ENCODE measurements at places on chromosomes 6 and 20.

- DNase-seq, result no peak
Measured at GRCh38 chr6:99309557-99309956, 39.9 kb downstream of the FAXC start.

- no peak for DNase-seq
Measured at GRCh38 chr6:148430897-148431296, 88.3 kb downstream of the SASH1 start.

DNA sequence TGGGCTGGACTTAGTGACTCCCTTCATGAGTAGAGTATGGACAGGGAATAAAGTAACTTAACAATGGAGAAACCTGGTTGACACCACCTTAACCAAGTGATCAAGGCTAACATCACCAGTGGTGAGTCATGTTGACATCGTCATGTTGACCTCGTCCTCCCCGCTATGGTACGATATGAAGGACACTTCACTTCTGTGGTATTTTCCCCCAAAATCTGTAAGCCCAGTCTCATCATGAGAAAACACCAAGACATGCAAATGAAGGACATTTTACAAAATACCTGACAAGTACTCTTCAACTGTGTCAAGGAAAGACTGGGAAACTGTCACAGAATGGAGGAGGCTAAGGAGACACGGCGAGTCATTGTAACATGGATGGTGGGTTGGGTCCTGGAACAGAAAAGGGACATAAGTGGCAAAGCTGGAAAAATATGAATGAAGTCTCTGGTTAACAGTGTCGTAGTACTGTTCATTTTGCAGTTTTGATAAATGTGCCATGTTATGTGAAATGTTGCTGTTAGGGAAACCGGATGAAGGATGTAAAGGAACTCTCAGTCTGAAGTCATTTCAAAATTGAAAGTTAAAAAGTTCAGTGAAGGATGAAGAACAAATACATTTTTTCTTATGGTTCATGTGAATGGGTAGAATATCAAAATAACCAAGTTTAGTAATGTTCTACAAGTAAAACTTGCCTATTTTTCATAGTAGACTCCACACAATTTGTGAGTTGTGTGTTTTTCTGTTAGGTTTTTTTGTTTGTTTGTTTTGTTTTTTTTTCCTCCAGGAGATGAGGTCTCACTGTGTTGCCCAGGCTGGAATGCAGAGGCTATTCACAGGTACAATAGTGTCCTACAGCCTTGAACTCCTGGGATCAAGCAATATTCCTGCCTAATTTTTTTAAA is 247.5 kb downstream of the TMEM242 start:
- no peak for DNase-seq

- DNase-seq, result peak; percentile 58
Measured at GRCh38 chr20:57309544-57310115, 20.0 kb upstream of the SPO11 start.

DNA sequence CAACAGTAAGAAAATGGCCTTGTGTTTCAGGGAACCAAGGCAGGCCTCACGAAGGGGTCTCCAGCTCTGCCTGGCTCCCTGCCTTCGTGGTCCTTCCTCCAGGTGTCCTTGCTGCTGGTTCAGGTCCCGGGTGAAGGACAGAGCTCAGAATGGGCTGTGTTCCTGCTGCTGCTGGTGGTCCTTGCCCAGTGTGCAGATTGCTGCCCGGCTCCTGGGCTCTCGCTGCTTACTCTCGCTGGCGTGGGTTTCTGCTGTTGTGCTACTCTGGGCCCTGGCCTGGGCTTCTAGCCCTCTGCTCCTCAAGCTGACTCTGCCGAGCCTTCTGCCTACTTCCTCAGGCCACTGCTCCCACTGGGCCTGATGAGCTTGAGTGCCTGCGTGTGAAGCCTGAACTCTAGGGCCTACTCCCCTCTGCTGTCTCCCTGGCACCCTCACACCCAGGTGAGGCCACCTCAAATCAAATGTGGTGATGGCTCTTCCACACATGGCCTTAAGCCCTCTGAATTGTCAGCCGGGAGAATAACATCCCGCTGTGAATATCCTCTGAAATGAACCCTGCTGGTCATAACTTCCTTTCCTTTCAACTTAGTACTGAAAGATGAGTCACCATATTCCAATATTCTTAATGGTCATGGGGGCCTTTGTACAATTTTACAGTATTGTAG is 171.6 kb downstream of the FOXC1 start:
- DNase-seq, result no peak

DNA sequence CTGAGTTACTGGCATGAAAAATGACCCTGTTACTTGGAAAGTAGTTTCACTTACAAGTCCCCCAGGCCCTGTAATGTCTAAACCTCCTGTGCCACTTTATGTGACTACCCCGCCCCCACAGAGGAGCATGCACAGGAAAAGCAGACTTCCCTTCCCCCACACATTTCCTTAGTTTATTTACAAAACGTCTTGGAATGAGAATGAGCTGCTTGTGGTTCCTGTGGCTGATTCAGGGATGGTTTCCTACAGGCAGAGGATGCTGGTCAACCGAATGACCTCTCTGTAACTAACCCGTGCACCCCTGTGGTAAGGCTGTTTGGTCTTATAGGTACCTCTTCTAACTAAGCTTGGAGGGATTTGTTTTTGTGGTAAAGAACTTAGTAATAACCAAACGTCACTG is 28.5 kb downstream of the RSPO3 start:
- DNase-seq, result no peak

GRCh38 chr6:117264692-117265409 is 507 bp upstream of the VGLL2 start:
- DNase-seq, result no peak

GRCh38 chr6:136723780-136724179 is 68.5 kb downstream of the MAP3K5 start:
- DNase-seq, result no peak

DNA sequence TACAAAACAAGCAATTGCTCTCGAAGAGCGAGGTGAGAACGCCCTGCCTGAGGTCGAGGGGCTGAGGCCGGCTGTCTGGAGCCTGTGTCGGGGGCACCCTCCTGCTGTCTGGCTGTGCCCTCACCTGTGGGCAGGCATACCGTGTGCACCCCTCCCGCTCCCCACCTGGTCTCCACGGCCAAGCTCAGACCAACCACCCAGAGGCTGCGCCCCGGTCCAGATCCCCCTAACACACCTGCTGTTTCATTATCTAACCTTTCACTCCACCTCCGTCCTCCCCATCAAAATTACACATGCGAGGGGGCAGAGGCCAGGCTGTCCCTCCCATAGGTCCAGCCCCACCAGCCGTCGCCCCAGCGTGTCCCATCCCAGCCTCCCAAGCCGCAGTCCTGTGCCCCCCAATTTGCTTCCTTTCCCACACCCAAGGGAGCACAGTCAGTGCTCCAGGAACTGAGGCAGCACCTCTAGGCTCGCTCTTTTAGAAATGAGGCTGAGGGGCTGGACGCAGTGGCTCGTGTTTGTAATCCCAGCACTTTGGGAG is 35.2 kb downstream of the NTSR1 start:
- no peak for DNase-seq

DNA sequence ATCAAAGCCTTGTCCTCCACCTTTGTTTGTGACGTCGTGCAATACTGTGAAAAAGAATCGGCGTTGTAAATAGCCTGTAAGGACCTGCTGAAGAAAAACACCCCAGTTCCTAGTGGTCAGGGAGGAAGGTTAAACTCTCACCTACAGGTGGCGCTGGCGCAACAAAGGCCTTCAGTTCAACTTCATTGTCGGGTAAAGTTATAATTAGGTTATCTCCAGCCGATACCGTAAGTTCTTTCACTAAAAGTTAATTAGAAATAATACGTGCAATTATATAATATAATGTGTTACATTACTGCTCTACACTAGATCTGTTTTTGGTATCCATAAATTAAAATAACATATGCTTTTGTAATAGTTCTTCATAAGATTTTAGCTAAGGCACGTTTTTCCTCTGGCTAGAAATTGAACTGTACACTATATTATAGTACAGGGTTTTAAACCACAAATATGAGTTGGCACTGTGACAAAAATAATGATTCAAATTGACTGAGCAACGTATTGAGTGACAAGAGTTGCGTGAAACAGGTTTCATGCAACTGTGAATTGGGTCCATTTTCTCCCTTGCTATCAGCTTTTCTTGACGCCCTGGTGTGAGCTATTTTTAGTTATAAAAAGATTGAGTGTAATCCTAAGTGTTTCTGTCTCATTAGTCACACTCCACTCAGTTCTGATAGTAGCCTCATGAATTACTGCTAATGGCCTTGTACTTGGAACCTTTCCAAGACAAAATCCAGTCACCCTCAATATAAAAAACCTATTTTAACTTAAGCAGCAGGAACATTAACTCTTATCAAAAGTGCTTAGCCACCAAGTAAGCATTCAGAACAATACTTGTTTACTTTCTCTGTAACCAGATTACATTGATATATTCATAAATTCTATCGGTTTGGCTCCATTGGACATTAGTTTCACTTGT is 62.3 kb downstream of the KIAA0319 start:
- DNase-seq, result peak; percentile 77

DNA sequence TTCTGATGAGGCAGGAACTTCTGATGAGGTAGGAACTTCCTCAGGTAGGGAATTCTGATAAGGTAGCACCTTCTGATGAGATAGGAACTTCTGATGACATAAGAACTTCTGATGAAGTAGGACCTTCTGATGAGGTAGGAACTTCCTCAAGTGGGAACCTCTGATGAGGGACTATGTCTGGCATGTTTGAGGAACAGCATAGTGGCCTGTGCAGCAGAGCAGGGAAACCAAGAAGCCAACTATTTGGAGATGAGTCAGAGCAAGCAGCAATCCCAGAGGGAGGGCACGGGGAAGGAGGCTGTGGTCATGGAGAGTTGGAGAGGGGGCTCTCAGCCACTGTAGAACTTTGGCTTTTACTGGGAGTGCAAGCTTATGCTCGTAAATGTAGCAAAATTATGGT is 132.4 kb downstream of the CFAP61 start:
- no peak for DNase-seq

- DNase-seq, result no peak
Measured at GRCh38 chr6:156956286-156956685, 179.1 kb downstream of the ARID1B start.

DNA sequence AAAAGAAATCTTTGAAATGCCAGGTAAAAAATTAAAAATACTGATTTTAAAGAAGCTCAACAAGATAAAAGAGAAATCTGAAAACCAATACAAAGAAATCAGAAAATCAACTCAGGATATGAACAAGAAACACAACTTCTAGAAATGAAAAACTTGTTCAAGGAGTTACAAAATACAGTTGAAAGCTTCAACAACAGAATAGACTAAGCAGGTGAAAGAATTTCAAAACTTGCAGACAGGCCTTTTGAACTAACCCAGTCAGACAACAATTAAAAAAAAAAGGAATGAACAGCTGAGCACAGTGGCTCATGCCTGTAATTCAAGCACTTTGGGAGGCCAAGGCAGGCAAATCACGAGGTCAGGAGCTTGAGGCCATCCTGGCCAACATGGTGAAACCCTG is 57.8 kb downstream of the PDSS2 start:
- DNase-seq, result no peak

GRCh38 chr20:63742381-63743024 is 2.9 kb downstream of the SLC2A4RG start:
- no peak for DNase-seq

DNA sequence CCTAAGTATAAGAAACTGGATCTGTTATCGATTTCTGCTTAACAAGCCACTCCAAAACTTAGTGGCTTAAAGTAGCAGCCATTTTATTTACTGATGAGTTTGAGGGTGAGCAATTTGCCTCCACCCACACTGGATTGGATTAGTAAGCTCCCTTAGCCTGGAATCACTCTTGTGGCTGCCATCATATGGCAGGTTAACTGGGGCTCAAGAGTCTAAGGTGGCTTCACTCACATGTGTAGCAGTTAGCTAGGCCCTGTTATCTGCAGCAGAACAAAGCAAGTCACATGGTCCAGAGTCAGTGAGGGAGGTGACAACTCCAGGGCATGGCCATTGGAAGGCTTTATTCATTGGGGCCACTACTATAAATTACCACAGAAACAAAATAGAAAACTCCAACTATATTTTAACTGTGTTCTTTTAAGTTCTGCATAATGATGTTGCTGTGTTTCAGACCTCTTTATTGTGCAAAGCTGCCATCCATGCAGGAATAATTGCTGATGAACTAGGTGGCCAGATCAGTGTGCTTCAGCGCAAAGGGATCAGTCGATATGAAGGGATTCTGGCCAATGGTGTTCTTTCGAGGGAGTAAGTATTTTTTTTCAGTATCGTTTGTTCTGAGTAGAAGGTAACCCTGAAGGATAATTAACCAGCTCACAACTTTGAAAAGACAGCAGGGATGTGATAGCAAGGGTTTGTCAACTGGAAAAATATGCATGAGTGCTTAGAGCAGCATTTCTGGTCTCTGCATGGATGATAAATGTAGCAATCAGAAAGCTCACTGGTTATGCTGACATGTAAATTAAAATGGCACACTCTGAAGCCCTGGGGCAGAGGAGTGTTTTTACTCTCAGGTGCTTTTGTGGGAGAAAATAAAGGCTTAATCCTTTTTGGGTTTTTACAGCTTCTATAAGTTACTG is 49.6 kb downstream of the DCBLD1 start:
- no peak for DNase-seq

DNA sequence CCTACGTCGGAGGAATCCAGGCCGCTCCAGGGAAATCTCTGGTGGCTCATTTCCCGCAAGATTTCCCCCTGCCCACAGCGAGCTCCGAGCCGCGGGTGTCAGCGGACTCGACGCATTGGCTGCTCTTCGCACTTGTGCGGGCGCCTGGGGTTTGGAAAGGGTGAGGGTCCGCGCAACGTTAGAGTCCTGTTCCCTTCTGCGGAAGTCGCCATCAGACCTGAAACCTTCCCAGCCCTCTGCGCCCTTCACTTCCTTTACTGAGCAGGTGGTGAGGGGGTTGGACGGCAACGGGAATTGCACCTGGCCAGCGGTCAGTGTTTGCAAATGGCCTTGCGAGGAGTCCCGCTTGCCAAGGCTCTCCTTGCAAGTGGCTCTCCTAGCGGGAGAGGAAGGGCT is 8.4 kb downstream of the PAX1 start:
- no peak for DNase-seq

- no peak for DNase-seq
Measured at GRCh38 chr6:170091639-170092579, 199.0 kb downstream of the DLL1 start.

DNA sequence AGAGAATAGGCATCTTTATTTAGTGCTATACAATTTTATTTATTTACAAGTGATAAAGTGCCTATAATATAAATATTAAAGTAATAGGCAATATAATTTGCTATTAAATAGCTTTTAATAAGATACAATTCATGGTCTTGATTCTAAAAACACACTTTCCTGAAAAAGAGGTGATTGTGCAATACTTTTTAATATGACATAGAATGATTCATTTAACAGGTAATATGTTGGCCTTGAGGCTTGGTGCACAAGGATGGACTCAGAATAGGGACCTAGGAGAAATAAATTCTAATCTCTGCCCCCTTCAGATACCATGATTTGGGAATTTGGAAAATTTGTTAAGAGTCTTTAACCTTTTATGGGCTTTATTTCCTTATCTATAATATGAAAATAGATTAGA is 149.9 kb upstream of the FUT9 start:
- no peak for DNase-seq
